Spinal cord (tissue), 10 donors: ENCODE measurements at places on chromosomes 6 and 20.

- DNase-seq: no peak
These were observed 23.1 kb downstream of the SERPINB1 start for GRCh38 chr6:2818593-2818992.

GRCh38 chr6:137051790-137052472 is 7.2 kb upstream of the IL20RA start:
- no peak for DNase-seq

- DNase-seq: no peak
These were observed 57.0 kb downstream of the TSPYL4 start for GRCh38 chr6:116196841-116197240.

- DNase-seq: peak; percentile 38
These were observed 128.9 kb upstream of the NAA20 start for GRCh38 chr20:19888269-19888671.

DNA sequence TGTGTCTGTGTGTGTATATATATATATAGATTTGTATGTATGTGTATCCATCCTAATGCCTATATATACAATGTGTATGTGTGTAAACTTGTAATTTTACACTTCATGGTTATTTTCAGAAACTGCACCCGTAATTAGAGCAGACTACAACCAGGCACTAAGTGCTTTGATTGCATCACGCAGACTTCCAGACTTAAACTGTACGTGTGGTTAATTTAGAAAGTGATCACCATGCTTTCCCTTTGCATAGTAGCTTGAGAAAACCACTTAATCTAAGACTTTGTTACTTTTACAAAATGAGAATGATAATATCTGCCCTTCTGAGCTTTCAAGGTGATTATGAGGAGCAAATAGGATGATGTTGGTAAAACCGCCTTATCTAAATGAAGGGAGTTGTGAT is 50.1 kb upstream of the E2F3 start:
- no peak for DNase-seq

DNA sequence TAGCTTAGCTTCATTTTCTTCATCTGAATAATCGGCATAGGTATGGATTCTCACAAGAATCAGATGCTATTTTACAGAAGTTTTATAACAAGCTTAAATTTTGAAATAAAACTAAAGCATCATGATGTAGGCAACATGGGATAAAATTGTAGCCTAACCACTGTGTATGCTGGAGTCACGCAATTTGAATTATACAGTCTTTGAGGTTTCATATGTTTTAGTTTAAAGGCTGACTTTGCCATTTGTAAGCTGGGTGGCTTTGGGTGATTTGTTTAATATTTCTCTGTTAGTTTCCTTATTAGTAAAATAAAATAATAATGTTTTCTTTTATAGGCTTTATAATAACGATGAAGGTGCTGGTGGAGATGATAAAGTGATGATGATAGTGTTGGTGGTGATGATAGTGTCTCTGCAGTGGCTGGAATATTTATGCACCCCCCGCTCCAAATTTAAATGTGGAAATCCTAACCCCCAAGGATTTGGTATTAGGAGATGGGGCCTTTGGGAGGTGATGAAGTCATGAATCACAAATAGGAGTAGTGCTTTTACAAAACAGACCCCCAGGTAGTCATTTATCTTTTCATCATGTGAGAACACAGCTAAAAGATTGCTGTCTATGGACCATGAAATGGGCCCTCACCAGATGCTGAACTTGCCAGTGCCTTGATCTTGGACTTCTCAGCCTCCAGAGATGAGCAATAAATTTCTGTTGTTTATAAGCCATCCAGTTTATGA is 42.0 kb downstream of the DOK5 start:
- no peak for DNase-seq

DNA sequence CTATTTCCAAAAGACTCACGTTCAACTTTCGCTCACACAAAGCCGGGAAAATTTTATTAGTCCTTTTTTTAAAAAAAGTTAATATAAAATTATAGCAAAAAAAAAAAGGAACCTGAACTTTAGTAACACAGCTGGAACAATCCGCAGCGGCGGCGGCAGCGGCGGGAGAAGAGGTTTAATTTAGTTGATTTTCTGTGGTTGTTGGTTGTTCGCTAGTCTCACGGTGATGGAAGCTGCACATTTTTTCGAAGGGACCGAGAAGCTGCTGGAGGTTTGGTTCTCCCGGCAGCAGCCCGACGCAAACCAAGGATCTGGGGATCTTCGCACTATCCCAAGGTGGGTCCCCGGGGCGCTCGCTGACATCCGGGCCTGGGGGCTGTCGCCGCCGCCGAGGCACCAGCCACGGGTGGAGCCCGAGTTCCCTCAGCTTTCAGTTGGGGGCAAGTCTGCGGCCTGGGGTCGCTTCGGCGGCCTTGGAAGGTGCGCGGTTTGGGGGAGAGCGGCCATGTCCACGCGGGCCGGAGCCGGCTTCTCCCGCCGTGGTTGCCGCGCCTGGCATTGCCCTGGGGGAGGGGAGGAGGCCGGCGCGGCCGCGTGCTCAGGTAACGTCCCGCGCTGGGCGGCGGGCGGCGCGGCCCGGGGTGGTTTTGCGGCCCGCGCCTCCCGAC is 429 bp downstream of the AMD1 start:
- no peak for DNase-seq

- no peak for DNase-seq
These were observed 213.5 kb downstream of the MANEA start for GRCh38 chr6:95790787-95791186.

GRCh38 chr6:134691180-134691579 is 258.7 kb downstream of the ALDH8A1 start:
- no peak for DNase-seq

GRCh38 chr6:111731456-111732195 is 125.9 kb upstream of the TRAF3IP2 start:
- DNase-seq: peak; percentile 83

DNA sequence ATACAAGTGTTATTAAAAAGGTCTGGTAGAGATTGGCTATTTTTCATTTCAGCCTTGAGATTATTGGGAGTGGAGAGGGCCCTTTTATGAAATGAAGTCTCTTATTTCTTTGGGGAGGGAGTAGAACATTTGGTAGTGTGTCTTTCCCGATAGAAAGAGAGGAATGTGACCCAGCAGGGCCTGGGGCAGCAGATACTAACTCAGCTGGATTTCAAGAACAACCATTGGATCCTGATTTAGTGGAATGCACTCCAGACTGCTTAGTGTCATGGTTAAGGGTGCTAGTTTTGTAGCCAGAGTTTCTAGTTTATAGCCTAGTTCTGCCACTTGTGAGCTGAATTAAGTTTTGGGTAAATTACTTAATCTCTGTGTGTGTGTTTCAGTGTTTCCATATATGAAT is 18.4 kb upstream of the FLRT3 start:
- DNase-seq: no peak

GRCh38 chr20:63859166-63859699 is 2.1 kb upstream of the ABHD16B start:
- DNase-seq: no peak

- peak; percentile 51 for DNase-seq
These were observed at the start of gene NKAPL for GRCh38 chr6:28258877-28259777. NKAPL (plus strand) TSS chr6:28259297; CDS start chr6:28259372, 75 bp downstream.

- DNase-seq: no peak
These were observed 4.4 kb downstream of the FOXA2 start for GRCh38 chr20:22579711-22580697.

DNA sequence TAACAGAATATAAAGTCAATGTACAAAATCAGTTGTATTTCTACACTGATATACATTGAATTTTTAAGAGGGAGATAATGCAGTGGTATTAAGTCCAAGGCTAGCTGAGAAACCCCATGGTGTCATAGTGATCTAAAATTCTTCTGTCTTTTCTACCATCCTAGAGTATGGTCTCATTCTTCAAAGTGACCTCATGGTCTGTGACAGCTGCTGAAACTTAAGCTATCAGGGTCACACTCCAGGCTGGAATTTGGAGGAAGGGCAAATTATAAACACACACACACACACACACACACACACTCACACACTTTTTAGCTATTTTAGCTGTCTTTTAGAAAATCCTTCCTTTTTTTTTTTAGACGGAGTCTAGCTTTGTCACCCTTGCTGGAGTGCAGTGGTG is 47.3 kb upstream of the DYNLRB1 start:
- no peak for DNase-seq

DNA sequence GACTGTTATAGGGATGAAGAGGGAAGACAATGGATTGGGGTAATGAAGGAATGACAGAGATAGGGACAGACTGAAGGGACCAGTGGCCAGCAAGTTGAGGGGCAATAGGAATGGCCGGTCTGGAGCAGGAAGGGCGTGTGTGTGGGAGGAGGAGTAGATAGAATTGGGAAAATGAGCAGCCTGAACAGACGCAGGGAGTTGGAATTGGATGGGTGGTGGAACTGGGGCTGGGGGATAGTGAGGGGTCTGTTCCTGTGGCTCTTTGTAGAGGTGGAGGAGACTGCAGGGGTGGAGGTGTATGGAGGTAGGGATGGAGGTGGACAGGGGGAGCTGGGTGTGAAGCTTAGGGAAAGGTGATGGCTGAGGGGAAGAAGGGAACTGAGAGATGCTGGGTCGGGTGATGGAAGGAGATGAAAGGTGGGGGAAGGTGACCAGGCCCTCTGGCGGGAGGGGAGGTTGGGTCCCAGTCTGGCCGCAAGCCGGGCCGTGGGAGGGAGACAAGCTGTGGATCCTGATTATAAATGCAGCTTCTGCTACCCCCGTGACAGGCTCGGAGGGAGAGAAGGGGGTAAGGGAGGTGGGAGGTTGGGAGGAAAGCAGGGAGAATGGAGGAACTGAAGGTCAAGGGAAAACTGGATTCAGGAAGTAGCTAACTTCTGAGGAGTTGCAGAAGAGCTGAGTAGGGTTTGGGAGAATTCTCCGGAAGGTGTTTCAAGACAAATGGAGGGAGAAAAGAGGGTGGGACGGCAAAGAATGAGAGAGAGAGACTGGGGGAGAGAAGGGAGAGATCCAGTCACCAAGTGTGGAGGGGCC is 5.2 kb downstream of the SYNGAP1 start:
- DNase-seq: no peak

- no peak for DNase-seq
These were observed 181.4 kb upstream of the UST start for GRCh38 chr6:148565321-148565926.

- no peak for DNase-seq
These were observed 489.5 kb downstream of the CBLN4 start for GRCh38 chr20:55515832-55516231.

- no peak for DNase-seq
These were observed 129.0 kb downstream of the F13A1 start for GRCh38 chr6:6191476-6191875.

GRCh38 chr20:48606172-48606840 is 221.5 kb downstream of the PREX1 start:
- no peak for DNase-seq

GRCh38 chr20:18144541-18145099 is 7.0 kb downstream of the KAT14 start:
- DNase-seq: no peak

DNA sequence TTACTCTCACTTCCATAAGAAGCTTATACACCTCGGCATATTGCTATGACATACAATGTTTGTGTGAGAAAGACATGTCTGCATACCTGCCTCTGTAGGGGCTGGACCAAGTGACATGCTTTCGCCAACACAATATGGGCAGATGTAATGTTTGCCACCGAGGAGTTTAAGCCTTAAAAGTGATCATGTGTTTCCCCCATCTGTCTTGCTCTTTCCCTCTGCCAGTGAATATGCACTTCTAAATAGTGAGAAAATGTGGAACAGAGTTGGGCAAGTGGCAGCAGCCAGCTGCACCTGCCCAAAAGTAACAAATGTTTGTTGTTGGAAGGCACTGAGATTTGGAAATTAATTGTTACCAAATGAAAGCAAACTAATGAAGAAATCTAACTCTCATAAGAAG is 274.8 kb upstream of the BTBD3 start:
- DNase-seq: no peak

- DNase-seq: no peak
These were observed 116.1 kb downstream of the RIN2 start for GRCh38 chr20:19874040-19874727.

DNA sequence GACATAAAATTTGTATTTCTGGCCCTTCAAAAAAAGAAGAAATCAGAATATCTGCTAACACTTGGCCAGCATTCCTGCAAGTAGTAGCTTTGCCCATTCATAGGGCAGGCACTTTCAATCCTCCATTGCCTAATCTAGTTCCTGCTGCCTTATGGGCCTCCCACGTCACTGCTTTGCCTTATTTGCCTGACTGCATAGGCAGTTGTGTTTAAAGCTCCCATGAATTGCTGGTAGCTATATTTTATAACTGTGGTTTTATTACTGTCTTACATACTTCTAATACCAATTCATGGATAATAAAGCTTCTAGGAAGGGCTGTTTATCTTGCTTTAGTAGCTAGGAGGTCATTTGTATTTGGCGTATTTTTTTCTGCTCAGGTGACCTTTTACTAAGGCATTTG is 7.7 kb upstream of the SLC35A1 start:
- DNase-seq: no peak
